Sciatic nerve (tissue), 2 donors: ENCODE measurements at places on chromosomes 2 and 18. TPM values are rescaled to one million over a fixed set of nuclear protein-coding genes. Genes with fewer than 3 reads are reported as not detected.

DNA sequence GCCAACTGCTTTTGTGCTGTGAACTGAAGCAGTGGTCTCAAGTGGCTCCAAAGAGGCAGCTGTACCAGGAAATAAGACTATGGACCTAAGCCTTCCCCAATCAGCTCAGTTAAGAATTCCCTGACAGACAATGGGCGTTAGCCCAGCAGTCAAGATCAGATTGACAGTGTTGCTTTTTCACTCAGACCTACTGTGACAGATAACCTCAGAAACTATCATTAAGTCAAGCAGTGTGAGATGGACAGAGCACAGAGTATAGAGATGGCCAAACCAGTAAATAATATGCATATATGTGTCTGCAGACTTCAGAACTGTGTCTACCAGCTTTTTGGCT, 215.3 kb downstream of the ZFP36L2 start:
- no peak for DNase-seq

GRCh38 chr2:150426724-150427123, 60.7 kb downstream of the RND3 start:
- no peak for DNase-seq

DNA sequence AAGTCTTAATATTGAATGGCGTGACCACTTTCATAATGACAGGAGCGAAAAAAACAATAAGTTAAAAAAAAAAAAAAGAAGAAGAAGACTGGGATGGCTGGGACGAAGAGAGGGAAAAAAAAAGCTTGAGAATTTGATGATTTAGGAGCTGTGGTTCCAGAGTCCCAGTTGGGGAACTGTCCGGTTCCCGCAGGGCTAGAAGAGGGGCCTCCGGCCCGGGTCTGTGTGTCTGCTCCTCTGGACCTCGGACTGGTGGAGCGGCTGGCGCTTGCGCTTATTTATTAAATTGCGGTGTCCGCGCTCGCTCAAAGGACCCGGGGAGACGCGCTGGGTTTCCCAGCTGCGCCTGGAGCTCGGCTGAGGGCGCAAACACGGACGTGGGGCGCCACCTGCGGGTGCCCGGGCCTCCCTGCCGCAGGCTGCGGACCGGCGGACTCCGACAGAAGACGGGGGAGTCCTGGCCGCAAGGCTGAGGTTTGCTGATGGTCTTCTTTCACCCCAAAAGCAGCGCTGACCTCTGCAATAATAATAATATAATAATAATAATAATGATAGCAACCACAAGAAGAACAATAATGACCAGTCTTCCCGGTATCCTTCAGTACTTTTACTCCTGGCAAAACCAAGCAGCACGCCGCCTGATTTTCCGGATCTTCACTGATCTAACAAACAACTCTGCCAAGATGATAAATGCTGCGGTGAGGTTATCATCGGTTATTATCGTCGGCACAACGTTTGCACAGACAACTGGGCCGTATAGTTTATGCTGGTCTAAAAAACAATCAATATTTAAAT, at the start of gene CBLN2:
CBLN2 (minus strand) TSS at position 251 of the 795 bp plus-strand sequence. CDS start 2,182 bp downstream, outside the sequence.
- DNase-seq = no peak

GRCh38 chr2:230758566-230759480, 46.2 kb downstream of the CAB39 start:
- DNase-seq = no peak

DNA sequence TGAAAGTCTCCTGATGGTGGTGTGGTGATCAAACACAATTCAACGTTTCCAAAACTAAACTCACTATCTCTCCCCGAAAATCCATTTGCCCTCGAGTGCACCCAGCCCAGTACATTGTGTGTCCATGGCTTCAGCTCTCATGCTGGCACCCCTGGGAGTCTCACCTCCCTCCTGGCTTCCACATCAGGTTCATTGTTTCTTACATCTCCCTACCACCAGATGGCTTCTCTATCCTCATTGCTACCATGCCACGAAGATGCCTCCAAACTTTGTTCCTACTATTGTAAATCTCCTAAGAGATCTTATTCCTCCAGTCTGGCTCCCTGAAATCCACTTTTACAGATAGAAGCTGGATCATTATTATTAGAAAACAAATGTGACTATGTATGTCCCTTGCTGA, 197.0 kb downstream of the MYT1L start:
- no peak for DNase-seq

- peak; percentile 82 for DNase-seq
Measured at GRCh38 chr2:213152065-213152794, 818 bp upstream of the IKZF2 start.

GRCh38 chr2:191029280-191029950, 15.4 kb upstream of the STAT1 start:
- no peak for DNase-seq

- DNase-seq = no peak
Measured at GRCh38 chr18:49972535-49972934, 159.2 kb upstream of the ACAA2 start.

- no peak for DNase-seq
Measured at GRCh38 chr18:32025744-32026143, 7.1 kb downstream of the RNF125 start.

GRCh38 chr18:44545359-44545985, 135.2 kb upstream of the SETBP1 start:
- no peak for DNase-seq

DNA sequence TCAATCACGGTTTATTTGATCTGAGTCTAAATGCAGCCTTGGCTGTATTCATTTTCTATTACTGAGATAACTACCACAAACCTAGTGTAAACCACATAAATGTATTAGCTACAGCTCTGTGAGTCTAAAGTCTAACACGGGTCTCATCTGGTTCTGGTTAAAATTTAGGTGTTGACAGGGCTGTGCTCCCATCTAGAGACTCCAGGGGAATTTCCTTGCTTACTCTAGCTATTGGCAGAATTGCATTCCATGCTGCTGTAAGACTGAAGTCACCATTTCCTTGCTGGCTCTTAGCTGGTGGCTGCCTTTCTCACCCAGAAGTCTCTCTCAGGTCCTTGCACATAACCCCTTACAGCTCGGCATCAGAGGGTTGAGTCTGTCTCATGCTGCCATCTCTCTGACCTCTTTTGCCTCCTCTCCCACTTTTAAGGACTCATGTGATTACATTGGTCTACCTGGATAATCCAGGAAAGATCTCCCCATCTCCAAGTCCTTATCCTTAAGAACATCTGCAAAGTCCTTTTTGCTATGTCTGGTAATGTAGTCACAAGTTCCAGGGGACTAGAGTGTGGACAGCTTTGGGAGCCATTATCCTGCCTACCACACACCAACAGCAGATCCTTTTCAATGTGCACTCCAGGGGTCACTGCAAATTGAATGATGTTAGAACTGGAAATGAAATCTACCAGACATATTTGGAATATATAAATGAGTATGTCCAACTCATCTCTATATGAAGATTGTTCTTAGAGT, 207.0 kb upstream of the AGAP1 start:
- DNase-seq = no peak

GRCh38 chr2:19031642-19032041, 326.8 kb downstream of the OSR1 start:
- no peak for DNase-seq

- no peak for DNase-seq
Measured at GRCh38 chr18:12742453-12742852, 39.6 kb downstream of the PSMG2 start.

GRCh38 chr2:120442923-120443571, 97.1 kb downstream of the INHBB start:
- peak; percentile 56 for DNase-seq

Gene HOXD9
- 4.9 TPM for total RNA-seq

Gene RTP5
- total RNA-seq = not detected

Gene DSG4
- total RNA-seq = not detected

Gene AGXT
- total RNA-seq = not detected
